ENCODE measurements at places on chromosomes 4 and X. TPM values are rescaled to one million over a fixed set of nuclear protein-coding genes. Genes with fewer than 3 reads are reported as not detected.

GRCh38 chr4:3295837-3296624, 3.2 kb downstream of the RGS12 start:
- DNase-seq: no peak

GRCh38 chr4:140427106-140427918, at the start of gene CLGN:
Gene CLGN, minus strand, starts transcription at chr4:140427648. Its CDS starts 14,570 bp downstream, at chr4:140413078.
- DNase-seq: peak; percentile 15

Gene HSD17B13
- not detected for total RNA-seq

DNA sequence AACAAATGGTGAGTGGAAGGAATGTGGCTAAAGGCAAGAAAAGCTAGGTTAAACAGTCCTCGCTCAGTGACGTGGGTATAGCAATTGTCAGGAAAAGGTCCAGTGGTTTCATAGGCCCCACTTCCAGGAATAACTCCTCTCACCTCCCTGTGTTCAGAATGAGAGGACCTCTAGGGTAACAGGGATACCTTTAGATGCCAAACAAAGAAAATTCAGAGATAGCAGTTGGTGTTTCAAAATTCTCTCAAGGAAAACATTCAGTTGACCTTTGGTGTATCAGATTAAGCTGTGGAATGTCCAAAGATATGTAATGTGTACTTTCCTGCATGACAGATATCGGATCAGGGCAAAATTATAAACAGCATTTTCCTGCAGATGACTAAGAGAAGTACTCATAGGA, 155.9 kb downstream of the ARHGAP6 start:
- peak; percentile 26 for DNase-seq

Gene VCX3A
- not detected for total RNA-seq

DNA sequence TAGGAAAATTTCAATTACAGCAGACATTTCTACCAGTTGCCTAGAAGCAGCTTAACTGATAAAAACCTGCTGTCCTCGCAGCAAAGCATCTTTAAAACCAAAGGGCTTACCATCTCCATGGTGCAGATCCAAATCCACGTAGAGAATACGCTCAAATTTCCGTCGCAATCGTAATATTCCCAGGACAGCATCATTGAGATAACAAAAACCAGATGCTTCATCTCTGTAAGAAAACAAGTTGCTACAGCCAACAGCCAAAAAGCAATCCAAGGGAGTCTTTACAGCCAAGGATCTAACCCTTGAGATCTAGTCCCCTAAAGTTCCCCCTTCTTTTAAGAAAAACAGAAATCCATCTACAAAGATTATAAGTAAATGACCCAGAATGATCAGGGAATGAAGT, 77.6 kb downstream of the HDAC8 start:
- DNase-seq: no peak

GRCh38 chr4:127229855-127230608, 402.7 kb upstream of the INTU start:
- DNase-seq: no peak

GRCh38 chr4:102439812-102440211, 61.3 kb upstream of the NFKB1 start:
- DNase-seq: peak; percentile 64

Gene ELK1
- 44.2 TPM for total RNA-seq

DNA sequence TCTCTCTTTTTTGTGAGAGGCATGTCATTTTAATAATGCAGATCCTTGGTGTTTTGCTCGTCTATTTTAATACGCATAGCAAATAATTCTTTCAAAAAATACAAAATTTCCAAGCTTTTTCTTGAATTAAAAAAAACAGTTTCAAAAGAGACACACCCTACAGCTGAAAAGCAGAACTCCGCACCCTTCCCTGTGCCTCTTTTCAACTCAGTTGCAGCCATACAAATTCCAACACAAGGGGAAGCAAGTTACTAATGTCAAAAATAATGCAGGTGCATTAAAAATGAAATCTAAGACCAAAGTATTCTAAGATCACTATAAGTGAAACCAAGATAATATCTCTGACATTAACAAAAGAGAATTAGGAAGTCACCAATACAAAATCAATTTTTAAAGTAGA, 66.6 kb downstream of the NR3C2 start:
- DNase-seq: no peak

DNA sequence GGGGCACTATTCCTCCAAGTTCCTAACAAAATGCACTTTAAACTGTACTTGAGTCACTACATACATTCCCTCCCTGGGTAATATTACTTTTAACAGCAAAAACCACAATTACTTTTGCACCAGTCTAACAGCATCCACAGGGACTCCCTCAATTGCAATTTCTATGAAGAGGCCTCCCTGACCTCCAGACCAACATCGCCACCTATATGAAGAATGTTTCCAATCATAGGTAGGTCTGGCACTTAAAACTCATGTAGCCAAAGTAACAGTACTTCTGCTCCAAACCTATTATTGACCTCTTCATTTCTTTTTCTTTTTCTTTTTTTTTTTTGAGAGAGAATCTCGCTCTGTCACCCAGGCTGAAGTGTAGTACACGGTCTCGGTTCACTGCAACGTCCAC, 15.6 kb downstream of the NR3C2 start:
- DNase-seq: no peak

DNA sequence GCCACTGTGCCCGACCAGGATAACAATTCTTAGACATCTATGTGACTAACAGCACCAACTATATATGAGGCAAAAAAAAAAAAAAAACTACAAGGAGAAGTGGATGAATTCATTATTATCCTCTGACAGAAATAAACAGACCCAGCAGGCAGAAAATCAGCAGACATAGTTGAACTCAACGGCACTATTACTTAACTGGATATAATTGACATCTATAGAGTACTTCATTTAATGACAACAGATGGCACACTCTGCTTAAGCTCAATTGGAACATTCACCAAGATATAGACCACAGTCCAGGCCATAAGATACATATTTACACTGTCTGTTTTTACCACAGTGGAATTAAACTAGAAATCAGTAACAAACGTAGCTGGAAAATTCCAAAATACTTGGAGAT, 13.3 kb downstream of the CLDN22 start:
- no peak for DNase-seq

GRCh38 chr4:80072228-80072743, 743 bp downstream of the ANTXR2 start:
- DNase-seq: peak; percentile 69

GRCh38 chr4:101306225-101306624, 41.1 kb downstream of the PPP3CA start:
- no peak for DNase-seq

Gene ATP7A
- total RNA-seq: 6.7 TPM

GRCh38 chrX:153831429-153832150, 1.2 kb upstream of the PDZD4 start:
- no peak for DNase-seq

DNA sequence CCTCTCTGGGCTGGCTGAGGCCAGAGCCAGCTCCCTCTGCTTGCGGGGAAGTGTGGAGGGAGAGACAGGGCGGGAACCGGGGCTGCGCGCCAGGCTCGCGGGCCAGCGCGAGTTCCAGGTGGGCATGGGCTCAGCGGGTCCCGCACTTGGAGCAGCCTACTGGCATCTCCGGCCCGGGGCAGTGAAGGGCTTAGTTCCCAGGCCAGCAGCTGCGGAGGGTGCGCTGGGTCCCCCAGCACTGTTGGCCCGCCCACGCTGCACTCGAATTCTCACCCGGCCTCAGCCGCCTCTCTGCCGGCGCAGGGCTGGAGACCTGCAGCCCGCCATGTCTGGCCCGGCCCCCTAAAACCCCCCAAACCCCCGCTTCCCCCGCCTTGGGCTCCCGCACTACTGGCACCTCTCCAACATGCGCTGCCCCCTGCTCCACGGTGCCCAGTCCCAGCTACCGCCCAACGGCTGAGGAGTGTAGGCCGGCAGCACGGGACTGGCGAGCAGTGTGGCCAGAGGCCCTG, 33.8 kb upstream of the FAT4 start:
- no peak for DNase-seq

DNA sequence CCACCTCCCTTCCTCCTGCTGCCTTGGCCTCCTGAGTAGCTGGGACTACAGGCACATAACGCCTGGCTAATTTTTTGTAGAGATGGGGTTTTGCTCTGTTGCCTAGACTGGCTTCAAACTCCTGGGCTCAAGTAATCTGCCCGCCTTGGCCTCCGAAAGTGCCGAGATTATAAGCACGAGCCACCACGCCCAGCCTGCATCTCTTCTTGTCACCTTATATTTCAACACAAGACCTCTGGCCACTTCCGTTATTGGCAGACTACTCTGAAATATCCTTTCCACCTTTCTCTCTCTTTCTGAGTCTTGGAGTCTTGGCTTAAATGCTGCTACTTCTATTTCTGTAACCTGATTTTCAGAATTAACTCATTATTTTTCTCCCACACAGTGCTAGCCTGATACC, 5.6 kb downstream of the KIAA0232 start:
- DNase-seq: no peak

GRCh38 chrX:120309873-120310705, 1.2 kb downstream of the TMEM255A start:
- peak; percentile 8 for DNase-seq

GRCh38 chr4:40865696-40866095, 115.9 kb downstream of the NSUN7 start:
- peak; percentile 73 for DNase-seq

- peak; percentile 56 for DNase-seq
Observed at GRCh38 chr4:142598132-142598531, 248.0 kb downstream of the INPP4B start.

Gene IL2RG
- not detected for total RNA-seq

GRCh38 chrX:15391850-15392249, 7.6 kb upstream of the VEGFD start:
- DNase-seq: no peak

DNA sequence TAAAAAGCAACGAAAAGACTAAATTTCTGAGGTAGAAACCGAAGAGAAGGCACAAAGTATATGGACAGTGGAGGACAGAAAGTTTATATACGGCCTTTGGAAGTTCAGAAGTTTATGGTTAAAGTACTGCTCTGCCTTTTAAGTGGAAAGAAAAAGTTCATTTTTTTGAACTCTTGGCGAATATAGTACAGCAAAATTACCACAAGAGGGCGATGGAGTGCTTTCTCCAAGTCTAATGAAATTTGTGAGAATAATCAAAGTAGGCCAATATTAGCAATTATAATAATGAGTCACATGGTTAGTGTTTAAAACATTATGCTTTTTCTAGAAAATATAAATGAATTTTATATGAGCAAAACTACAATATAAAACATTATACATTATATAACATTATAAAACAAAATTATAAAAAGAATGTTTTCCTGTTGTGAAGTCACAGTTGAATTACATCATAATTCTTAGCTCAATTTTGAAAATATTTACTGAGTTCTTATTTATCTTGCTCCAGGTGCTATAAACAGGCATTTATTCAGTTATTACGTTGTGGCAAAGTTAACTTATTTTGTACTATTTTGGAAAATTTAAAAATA, 136.2 kb upstream of the BMPR1B start:
- peak; percentile 28 for DNase-seq

DNA sequence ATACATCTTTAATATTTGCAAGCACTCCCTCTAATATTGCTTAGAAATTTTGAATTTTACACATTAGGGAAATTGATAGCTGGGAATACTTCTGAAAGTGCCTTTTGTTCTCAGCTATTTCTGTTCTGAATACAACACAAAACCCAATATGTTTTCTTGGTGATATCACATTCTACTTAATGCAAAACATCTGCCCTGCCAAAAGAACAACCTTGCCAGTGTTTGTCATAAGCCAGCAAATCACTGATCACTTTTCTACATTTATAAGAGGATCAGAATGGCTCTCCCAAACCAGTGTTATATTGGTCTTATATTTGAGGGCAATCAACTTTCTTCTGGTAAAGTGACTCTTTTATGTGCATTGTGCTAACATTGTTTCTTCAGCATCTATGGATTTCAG, 126.8 kb upstream of the APOOL start:
- DNase-seq: no peak

Gene ADAM29
- not detected for total RNA-seq

DNA sequence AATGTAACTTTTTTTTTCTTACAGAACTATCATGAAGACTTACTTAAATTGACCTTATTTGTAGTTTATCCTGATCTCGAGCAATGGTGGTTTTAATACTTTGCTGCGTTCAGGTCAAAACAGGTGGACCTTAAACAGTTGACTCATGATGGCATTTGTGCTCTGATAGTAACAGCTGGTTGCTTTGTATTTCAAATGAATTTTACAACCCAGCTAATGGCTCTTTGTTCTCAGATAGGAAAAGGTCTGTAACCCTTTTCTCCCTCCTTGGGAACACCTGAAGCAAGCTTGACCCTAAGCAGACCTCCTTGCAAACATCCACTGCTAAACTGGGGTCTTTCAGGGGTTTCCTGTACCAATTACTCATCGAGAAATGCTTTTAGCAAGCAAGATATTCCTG, 79.2 kb downstream of the F11 start:
- DNase-seq: no peak

DNA sequence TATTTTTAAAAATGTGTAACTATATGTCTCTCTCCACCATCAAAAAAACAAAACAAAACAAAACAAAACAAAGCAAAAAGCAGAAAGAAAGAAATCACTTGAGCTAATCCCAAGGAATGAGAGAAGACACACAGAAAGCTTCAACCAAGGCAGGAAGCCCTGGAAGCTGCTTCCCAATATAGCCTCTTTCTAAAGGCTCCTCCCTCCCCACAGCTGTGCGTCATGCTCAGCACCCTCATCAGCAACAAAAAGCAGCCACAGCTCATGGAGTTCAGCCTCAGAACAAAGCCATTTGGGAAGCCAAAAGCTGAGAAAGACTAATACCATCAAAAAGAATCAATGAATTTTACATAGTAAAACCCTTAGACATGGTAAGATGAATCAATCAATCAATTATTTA, 501.6 kb upstream of the SMIM31 start:
- peak; percentile 71 for DNase-seq
